ENCODE measurements at places on chromosomes 12 and 14. TPM values are rescaled to one million over a fixed set of nuclear protein-coding genes. Genes with fewer than 3 reads are reported as not detected.

GRCh38 chr12:71878208-71878607 is 38.6 kb downstream of the TBC1D15 start:
- DNase-seq = no peak

DNA sequence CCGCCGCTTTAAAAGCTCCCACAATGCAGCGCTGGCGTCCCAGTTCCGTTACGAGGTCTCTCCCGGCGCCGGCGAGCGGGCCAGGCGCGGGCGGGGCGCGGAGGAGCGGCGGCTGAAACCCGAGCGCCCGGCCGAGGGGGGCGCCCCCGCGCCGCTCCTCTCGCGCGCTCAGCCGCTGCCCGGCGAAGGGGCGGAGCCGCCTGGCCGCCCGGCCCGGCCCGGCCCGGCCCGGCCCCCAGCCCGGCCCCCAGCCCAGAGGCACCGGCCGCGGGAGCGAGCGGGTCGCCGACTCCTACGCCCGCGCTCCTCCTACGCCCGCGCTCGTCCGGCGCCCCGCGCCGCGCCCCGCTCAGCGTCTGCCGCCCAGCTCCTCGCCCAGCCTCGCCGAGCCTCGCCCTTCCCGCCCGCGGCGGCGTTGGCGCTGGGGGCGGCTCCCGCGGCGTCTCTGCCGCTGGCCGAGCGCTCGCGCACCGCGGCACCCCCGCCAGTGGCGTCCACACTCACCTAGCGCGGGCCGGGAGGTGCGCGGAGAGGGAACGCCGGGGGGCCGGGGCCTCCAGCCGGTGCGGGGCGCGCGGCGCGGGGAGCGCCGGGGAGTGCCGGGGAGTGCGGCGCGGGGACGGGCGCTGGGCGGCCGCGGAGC is at the start of gene RASSF8:
RASSF8 (plus strand) TSS at position 255 of the 643 bp plus-strand sequence. CDS start 96,662 bp downstream, outside the sequence.
- peak; percentile 77 for DNase-seq

DNA sequence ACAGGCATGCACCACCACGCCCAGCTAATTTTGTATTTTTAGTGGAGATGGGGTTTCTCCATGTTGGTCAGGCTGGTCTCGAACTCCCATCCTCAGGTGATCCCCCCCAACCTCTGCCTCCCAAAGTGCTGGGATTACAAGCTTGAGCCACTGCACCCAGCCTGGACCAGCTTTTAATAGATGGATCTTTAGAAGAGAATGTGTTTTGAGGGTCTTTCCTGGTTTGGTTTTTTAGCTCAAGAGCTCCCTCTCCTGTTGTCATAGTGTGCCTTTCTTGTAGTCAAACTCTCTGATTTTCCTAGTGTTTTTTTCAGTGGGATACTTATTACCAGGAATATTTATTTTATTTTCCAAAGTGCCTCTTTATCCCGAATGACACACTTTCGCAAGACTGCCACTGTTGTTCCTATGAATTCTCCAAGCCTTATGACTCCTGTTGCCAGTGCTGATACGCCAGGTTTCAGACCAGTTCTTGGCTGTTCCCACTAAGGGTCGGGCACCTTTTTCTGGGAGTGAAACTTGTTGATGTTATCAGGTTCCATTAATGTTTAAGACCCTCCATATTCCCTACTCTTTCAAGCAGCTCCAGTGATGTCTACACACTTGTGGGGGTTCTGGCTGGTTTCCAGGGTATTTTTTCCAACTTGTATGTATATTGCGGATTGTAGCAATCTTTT is 31.5 kb upstream of the LIMA1 start:
- DNase-seq = peak; percentile 72

GRCh38 chr12:122174155-122174845 is at the start of gene IL31:
IL31 (minus strand) TSS chr12:122174221; CDS start chr12:122174172, 49 bp downstream.
- no peak for DNase-seq

DNA sequence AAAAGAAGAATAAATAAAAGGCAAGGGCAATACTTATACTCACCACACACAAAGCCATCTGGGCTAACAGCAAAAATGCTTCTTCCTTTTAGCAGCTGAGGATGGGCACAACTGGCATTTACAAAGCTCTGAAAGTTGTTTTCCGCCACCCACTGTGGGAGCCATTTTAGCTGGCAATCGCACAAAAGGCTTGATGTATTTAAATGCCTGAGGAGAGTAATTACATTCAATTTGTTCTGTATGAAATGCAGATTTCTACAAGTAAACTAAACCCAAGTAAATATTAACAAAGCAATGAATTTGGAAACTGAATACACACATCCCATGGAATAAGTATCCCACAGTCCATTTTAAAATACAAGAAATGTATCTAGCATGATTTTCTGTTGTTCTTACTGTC is 37.5 kb downstream of the LRIG3 start:
- no peak for DNase-seq

DNA sequence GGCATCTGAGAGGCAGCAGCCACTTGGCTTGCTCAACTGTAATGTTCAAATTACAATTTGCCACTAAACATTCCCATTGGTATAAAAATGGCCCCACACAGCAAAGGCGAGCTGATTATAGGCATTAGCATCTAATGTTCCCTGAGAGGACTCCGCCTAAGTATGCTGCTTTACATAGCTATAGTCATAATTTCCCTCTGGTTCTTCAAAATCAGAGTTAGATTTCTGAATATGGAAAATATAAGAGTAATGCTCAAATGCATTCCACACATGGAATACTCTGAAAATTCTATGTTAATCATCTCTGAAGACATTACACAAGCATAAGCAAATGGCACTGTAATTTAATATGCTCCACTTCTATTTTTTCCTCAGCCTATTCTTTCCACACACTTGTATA is 83.7 kb upstream of the BTG1 start:
- DNase-seq = no peak

Gene PWP1
- 37.4 TPM for total RNA-seq

Gene LHX5
- total RNA-seq = not detected

Gene FOXN4
- total RNA-seq = not detected
